ENCODE measurements at places on chromosomes 13 and 19.

DNA sequence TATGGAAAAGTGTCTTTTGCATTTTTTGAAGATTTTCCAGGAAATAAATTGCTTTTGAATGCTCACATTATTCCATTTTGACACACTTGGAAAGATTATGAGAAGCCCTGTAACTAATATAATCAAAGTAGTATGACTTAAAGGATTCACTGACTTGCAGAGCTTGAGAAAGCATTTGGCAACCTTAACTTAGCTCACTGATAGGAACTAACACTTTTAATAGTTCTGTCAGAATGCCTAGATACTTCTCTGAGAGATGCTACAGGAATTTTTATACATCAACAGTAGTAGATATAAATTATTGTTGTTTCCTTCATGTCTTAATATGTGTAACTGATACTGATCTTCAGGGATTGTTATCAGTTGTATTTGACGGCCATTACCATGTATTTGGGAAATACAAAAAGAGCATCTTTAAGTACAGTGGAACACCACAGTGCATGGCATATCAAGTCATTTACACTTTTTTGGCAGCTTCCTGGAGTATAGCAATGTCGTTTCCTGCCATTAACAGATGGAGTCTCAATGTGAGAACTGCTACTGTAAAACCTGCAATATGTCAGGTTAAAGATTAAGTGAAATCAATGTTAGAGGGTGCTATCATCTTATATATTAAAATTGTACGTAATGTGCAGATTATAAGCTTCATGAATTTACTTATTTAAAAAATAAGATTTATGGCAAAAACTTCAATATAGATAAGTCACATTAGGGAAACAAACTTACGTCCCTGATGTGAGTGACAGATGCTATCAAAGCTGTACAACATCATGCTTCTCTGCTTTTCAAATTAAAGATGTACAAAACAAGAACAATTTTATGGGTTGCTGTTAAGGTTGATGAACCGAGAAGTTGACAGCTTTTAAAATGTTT lies 1159.8 kb upstream of the MIR17HG start:
- DNase-seq: no peak

GRCh38 chr13:76189882-76190519 lies 553.9 kb downstream of the LMO7 start:
- no peak for DNase-seq

- no peak for DNase-seq
These were observed 8.5 kb upstream of the CEACAM5 start for GRCh38 chr19:41699968-41700323.

DNA sequence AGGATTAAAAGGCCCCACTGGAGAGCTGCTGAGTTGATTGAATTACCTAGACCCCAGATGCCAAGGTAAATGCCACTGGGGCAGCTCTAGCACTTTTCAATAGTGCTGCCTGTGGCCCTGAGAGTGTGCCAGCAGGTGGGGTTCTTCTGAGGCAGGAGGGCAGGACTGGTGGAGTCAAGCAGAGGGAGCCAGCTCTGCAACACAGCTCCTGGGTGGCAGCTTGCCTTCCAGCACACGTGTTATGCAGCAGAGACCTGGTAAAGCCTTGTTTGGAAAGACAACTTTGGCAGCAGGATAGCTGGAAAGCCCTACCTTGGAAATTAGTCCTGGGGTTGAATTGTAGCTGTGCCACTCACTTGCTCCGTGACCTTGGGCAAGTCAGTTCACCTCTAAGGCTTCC lies 306.6 kb downstream of the ATP8A2 start:
- DNase-seq: no peak

DNA sequence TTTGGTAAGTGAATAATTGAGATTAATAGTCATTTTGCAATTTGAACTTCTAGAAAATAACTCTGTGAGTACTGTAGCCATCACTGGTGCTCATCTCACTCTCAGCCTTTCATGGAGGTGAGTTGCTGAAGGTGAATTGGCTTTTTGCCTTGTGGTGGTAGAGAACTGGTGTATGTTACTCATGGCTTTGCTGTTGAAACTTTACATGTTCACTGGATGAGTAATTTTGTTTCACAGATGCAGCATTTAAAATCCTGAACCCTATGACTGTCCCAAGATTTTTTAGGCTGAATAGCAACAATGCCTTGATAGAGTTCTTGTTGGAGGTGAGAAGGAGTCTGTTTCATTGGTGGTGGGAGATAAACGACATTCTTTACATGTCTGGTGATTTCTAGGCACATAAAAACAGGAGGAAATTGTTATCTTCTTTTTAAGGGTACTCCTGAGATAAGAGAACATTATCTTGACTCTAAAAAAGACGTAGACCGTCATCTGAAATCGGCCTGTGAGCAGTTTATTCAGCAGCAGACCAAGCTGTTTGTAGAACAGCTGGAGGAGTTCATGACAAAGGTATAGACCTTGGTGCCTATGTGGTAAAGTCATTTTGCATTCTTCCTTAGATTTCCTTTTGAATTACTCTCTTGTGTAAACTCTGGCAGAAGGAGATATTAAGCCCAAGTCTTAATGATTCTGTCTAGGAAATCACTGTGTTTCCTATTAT lies 53.9 kb downstream of the COG3 start:
- no peak for DNase-seq

GRCh38 chr13:48879432-48879831 lies 96.3 kb upstream of the FNDC3A start:
- DNase-seq: no peak

- DNase-seq: no peak
These were observed 7.2 kb downstream of the ZNF708 start for GRCh38 chr19:21321996-21322395.

DNA sequence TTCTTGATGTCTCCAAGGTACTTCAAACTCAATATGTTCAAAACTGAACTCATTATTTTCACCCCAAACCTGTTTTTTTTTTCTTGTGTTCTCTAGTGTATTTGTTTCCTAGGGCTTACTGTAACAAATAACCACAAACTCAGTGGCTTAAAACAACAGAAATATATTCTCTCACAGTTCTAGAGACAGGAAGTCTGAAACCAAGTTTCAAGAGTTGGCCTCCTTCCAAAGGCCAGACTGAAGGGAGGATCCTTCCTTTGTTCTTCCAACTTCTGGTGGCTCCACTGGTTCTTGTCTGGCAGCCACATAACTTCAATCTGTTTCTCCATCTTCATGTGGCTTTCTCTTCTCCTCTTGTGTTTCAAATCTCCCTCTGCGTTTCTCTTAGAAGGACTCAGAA lies 62.0 kb upstream of the PDCD5 start:
- no peak for DNase-seq

- DNase-seq: no peak
These were observed 56.2 kb upstream of the UBE2L5 start for GRCh38 chr13:30366088-30366487.

- no peak for DNase-seq
These were observed 457.9 kb downstream of the FOXO1 start for GRCh38 chr13:40208517-40208916.

GRCh38 chr19:1088416-1089010 lies 6.7 kb downstream of the POLR2E start:
- DNase-seq: no peak

GRCh38 chr13:90793261-90793820 lies 554.1 kb upstream of the MIR17HG start:
- DNase-seq: no peak

DNA sequence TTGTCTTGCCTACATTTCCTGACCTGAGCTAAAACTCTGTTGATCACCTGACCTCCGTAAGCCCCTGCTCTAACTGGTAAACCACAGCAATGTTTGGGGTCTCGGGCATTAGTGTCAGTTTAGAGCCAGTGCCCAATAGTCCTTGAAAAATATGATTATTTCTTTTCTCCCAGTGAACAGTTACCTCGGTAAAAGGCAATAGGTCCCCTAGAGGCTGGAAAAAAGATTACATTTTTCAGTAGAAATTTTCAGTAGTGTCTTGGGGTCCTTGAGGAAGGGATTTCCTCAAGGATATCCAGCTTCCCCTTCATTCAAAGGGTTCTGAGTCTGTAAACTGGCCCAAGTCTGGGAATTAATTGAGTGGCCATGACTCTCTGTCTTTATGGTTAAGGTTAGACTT lies 177.5 kb downstream of the SLC7A1 start:
- no peak for DNase-seq

- no peak for DNase-seq
These were observed 15.0 kb downstream of the ZNF350 start for GRCh38 chr19:51971624-51972023.

- DNase-seq: no peak
These were observed 410.1 kb upstream of the HTR2A start for GRCh38 chr13:47306991-47307390.

- no peak for DNase-seq
These were observed 2.1 kb downstream of the MCOLN1 start for GRCh38 chr19:7524523-7524922.

DNA sequence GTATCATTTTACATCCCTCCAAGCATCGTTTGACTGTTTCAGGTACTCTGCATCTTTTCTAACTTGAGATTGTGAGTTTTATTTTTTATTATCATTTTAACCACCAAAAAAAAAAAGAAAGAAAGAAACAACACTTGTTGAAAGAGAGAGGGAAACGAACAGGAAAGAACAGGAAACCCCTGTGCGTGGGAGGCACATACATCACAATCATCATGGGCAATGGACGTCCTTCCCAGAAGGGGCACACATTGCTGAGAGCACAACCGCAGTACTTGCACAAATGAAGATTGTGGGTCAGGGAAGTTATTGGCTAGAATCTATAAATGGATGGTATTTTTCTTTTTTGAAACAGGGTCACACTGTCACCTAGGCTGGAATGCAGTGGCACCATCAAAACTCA lies 1.7 kb downstream of the CLC start:
- DNase-seq: no peak

- no peak for DNase-seq
These were observed 3.6 kb upstream of the HPN start for GRCh38 chr19:35037716-35038622.

- DNase-seq: no peak
These were observed 10.9 kb downstream of the APOC1 start for GRCh38 chr19:44925114-44925891.

DNA sequence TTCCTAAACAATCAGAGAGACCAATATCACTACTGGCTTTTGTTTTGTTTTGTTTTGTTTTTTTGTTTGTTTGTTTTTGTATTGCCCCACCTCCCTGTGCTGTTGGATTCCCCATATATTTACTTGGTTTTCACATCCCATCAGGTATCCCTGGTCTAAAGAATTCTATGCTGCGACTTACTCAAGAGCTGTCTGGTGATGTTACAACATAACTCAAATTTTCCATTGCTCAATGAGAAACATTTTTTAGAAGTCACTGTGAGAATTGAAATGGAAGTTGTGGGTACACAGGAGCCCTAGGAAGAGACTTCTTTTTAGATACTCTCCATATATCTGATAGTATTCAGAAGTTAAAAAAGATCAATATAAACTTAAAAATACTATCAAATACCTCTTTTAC lies 181.4 kb downstream of the KLF5 start:
- no peak for DNase-seq

DNA sequence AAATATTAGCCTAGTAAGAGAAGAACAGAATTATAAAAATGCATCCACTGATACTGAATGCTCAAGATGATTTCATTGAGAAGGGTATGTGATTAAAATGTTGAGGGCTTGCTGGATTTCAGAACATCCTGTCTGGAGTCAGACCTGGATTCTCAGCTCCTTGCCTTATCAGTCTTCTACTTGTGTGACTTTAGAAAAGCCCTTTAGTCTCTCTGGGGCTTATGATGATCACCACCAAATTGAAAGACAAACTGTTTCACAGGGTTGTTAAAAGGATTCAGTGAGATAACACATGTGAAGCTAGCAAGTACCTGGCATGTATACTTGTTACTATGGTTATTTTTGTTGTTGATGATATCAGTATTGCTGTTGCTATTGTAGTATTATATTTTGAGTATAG lies 118.4 kb downstream of the GPC6 start:
- no peak for DNase-seq

DNA sequence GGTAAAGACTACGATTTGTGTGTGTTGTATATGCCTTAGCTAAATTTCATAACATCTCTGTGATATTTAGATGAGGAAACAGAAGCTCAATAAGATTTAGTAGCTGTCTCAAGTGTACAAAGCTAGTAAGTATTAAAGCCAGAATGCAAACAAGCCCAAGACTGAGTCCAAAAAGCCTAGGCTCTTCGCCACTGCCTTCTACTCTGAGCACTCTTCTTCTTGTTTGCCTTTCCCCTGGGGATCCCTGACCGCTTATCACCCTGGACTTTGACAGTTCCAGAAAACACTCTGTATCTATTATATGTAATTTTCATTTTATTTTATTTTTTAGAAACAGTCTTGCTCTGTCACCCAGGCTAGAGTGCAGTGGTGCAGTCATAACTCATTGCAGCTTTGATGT lies 5.8 kb downstream of the TM9SF2 start:
- DNase-seq: no peak

GRCh38 chr13:78035500-78035899 lies 116.9 kb upstream of the EDNRB start:
- DNase-seq: no peak

DNA sequence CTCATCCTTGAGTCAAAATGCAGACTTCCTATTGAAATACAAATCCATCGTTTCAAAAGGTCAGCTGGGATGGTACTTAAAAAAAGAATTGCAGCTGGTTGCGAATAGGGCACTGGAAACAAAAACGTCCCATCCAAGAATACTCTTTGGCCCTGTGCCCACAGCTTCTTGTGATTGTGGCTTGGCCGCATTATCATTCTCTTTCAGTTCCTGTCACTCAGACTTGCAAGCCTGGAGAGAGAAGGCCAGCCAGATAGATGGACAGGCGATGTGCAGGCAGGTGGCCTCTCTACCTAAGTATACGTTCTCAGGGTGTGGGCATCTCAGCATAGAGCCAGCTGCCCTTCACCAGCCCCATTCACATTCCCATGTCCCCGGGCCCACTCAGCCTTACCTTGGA lies 208.5 kb upstream of the ZNF536 start:
- DNase-seq: no peak

DNA sequence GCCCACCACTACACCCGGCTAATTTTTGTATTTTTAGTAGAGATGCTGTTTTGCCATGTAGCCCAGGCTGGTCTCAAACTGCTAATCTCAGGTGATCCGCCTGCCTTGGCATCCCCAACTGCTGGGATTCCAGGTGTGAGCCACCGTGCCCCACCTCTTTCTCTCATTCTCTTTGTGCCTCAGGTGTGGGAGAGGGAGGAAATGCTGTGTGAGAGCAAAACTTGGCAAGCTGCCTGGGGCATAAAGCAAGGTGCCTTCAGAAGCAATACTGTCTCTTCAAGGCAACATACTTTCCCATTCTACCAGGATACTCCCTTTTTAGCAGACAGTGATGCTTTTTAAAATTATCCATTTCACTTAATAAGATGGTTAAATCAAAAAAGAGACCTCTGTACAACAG lies 53.2 kb upstream of the RFC3 start:
- DNase-seq: no peak

DNA sequence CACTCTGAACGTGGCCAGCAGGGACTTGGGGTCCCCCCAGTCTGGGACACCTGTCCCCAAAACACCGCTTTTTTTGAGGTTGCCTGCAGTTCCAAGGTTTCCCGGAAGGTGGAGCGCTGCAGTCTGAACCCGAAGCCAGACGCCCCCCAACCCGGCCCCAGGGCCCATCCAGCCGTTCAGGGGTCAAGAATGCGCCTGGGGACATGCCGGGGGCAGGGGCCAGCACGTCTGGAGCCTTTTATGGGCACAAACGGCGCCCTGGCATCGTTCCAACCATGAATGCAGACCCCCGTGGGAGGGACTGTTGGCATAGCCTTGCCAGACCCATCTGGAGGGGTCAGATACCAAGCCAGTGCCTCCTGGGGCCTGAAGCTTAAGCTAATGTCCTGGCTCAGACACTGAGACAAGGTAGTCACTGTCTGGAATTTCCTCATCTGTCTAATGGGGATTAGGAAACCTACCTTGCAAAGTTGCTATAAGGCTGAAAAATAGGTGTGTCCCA lies 6.9 kb downstream of the S1PR5 start:
- peak; percentile 66 for DNase-seq

- no peak for DNase-seq
These were observed 33.0 kb upstream of the VSTM2B start for GRCh38 chr19:29492769-29493168.
